ENCODE measurements at places on chromosomes 3 and 15.

DNA sequence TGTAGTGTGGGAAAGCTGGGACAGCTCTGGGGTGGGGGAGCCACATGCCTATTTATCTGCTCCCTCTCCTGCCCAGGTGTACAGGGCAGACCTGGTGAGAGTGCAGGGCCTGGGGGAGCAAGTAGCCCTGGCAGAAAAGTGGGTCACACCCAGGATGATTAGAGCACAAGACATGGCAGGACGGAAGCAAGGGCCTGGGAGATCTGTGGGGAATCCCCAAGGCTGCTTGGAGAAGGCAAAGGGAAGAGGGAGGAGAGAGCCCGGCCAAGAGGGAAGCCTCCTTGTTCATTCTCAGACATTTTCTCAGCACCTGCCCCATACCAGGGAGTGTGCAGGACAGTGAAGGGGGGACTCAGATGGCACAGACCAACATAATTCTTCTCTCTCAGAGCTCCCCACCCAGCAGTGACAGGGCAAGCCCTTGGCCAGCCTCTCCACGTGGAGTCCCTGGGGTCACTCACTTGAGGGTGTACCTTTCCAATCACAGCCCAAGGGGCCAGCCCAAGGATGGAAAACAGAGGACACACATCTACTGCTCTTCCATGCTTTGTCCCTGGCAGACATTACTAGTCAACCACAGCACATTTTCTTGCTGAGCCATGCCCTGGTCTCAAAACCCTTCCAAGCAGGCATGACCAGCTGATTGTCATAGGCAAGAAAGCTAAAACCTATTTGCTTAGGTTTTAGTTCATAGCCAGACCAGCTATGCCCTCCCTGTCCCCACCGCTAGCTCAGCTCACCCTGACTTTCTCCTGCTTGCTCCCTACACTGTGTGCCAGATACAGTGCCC is 4.9 kb upstream of the DUSP7 start:
- no peak for DNase-seq

GRCh38 chr3:187150186-187150585 is 10.9 kb upstream of the RPL39L start:
- DNase-seq, result no peak

GRCh38 chr15:53447053-53447574 is 312.3 kb downstream of the WDR72 start:
- DNase-seq, result no peak

DNA sequence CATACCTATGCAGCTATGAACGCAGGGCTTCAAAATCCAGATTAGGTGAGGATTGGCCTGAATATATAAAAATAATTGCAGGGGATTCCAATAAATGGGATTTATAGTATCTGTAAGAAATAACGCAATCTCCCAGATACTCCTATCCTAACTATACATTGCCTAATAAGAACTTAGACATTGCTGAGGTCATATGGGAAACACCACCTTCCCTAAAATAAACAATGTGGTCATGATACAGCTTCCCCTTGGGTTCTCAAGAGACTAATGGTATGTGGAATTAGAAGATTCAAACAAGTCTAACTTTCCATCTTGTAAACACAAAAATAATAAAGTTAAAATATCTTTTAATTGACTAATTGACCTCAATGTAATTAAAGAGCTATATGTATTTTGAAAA is 28.2 kb downstream of the UBE3A start:
- DNase-seq, result no peak

DNA sequence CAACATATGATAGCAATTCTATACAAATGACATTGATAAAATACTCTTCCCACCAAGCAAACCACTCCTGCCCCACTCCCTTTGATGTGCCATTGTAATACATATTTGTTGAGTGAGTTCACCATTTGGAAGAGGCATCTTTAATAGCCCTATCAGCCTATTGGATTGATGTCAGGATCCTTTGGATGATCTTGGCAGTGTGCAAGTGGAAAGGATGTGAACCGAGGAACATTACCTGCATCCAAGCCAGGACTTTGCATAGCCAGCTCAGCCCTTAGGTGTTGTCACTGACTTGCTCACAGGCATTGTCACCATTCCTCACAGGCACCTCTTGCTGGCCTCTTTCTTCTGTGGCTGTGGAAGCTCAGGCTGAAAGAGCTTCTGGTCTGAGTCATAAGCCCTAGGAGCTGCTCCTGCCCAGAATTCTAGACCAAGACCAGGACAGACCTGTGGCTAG is 16.5 kb upstream of the TIMP4 start:
- no peak for DNase-seq

DNA sequence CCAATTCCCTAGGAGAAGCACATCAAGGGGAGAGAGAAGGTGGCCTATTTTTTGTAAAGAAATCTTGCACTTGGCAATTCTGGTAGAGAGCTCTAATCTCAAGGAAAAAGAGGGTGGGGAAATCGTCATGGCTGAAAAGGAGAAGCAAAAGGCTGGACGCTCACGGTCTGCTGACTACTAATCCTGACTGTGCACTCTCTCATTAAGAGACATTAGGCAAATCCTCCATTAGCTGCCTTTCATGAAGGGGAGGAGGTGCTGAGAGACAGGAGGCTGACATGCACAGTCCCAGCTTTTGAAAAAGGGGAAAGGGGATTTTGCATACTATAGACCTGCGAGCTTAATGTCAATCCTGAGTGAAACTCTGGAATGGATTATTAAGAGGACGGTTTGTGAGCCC is 170.0 kb downstream of the NR2F2 start:
- no peak for DNase-seq

- DNase-seq, result no peak
These were observed 169.6 kb upstream of the GADL1 start for GRCh38 chr3:31064021-31064420.

GRCh38 chr15:73932381-73933191 is 6.3 kb downstream of the LOXL1 start:
- DNase-seq, result no peak

DNA sequence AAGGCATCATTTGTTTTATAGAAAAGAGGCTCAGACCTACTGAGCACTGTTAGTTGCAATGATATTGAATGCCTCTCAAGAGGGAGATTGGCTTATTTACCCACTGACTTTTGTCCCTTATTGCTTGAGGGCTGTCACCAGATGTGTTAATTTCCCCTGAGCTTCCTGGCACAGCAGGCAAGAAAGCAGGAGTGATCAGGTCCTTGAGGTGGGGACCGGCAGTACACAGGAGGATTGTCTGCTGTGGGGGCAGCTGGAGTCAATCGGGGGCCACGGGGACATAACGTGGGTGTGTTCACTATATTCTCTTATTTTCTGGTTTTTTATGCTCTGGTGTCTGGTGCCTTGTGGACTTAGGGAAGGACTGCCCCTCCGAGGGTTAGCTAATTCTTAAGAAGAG is 44.6 kb downstream of the GASK1A start:
- no peak for DNase-seq

- DNase-seq, result no peak
These were observed 57.4 kb downstream of the CDCP1 start for GRCh38 chr3:45088543-45089358.

GRCh38 chr3:36514171-36514570 is 133.9 kb downstream of the STAC start:
- no peak for DNase-seq

DNA sequence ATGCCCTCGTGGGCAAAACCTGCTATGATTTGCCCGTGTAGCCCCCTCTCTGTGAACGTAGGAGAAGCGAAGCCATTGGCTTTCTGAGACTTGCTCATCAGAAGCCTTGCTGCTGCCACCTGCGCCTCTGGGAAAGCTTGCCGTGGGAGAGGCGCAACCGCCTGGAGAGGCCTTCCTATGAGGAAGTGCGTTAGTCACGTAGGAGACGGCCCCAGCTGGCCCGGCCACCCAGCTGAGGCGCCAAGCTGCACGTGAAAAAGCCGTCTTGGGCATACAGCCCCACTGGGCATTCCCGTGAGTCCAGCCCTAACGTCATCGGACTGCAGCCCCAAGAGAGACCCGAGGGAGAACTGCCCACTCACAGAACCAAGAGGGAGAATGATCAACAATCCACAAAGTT is 49.1 kb upstream of the TJP1 start:
- DNase-seq, result no peak

GRCh38 chr3:152071924-152072323 is 196.8 kb upstream of the MBNL1 start:
- DNase-seq, result no peak

DNA sequence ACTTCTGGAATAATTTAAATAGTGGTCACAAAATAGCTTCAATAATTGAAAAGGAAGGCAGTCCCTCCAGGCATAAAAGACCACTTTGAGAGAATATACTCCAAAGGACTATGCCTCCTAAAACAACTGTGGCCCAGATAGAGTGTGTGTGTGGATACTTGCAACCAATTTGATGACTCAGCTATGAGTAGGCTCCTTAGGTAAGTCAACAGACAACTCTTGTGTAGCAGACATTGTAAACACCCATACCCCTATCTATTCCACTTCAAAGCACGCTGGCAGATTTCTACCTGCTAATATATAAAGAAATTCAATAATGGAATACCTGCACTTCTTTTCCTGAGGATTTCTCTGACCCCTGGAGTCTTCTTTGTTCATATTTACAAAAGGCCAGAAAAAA is 254.5 kb downstream of the NEK10 start:
- DNase-seq, result no peak

DNA sequence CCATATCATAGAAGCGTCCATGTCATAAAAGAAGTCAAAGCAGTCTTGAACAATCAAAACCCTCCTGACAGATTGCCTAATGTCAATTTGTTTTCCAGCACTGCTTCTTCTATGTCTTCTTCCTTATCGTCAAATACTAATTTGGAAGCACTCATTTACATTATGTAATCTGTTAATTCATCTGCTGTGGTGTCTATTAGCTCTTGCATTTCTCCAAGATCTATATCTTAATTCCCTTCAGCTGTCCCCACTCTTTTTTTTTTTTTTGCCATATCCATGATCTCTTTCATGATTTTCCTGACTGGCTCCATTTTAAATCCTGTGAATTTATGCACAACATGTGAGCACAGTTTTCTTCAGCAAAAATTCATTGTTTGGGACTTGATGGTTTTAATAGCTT is 560.5 kb upstream of the ARPP21 start:
- no peak for DNase-seq

GRCh38 chr15:91338766-91339165 is 238.7 kb downstream of the SV2B start:
- DNase-seq, result no peak

DNA sequence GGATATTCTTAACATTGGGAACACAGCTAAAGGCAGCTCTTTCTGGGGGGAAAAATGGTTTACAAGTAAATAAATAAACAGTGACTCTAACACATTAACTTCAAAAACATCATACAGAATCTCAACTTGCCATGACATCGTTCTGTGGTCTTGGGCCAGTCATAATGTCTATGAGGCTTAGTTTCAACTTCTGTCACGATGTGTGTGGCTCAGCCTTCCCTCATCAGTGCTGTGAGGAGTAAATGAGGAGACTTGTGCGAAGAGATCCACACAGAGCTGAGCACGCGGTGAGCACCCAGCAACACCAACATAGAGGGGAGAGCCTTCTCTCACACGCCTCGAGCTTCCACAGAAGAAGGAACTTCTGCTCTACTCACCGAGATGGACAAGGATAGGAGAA is 49.0 kb downstream of the DZIP1L start:
- no peak for DNase-seq

DNA sequence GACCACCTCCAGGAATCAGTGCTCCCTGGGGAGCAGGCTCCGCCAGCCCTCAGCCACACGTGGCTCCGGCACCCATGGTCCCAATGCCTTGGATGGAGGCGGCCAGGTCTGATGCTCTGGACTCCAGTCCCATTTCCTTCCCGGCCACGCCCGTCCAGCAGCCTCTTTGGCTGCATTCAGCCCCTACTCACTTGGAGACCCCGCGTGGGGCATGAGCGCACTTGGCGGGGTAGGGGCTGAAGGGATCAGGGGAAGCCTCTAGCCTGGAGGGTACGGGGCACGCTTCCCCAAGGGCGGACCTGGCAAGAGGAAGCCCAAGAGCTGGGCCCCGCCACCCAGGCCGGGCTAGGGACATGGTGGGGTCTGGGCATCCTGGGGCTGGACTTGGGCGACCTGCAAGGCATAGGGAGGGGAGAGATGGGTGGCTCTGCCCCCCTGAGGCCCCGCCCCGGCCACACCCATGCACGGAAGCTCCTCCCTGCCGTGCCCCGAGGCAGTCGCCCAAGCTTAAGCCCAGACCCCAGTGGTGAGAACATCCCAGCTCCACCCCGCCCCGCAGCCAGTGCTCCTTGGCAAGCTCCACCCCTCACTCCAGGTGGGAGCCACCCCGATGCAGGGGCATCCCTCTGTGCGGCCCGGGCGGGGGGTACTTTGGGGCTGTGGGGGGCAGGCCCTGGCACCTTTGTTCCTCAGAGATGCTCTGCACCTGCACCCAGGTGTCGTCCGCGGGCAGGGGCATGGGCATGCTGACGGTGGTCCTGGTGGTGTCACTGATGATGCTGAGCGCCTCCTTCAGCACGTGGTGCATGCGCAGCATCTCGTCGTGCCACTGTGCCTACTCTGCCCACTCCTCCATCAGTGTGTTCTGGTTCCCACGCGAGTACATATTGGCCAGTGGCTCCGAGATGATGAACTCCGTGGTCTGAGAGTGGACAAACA is 163.5 kb downstream of the GOLGA6L4 start:
- DNase-seq, result no peak

- no peak for DNase-seq
These were observed 61.4 kb downstream of the IGF2BP2 start for GRCh38 chr3:185763347-185764005.

DNA sequence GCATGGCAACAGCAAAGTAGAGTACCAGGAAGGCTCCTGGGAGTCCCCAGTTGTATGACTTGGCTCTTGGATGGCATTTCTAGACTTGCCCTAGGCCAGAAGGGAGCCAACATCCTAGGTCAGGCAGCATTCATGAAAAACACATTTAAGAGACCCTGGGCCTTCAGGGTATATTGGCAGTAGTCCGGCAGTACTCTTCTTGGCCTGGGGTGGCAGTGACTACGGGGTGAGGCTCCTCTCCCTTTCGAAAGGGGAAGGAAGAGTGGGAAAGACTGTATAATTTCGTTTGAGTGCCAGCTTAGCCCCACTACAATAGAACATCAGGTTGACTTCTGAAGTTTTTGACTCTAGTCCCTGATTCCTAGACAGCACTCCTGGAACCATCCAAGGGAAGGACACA is 136.4 kb downstream of the ZIC4 start:
- DNase-seq, result no peak
